Stimulated activated CD8-positive, alpha-beta memory T cell treated with anti-CD3 and anti-CD28 coated beads, Interleukin-2, amount 100 ng/mL, for 1 hour (primary cell): ENCODE measurements at places on chromosomes 2 and 18.

DNA sequence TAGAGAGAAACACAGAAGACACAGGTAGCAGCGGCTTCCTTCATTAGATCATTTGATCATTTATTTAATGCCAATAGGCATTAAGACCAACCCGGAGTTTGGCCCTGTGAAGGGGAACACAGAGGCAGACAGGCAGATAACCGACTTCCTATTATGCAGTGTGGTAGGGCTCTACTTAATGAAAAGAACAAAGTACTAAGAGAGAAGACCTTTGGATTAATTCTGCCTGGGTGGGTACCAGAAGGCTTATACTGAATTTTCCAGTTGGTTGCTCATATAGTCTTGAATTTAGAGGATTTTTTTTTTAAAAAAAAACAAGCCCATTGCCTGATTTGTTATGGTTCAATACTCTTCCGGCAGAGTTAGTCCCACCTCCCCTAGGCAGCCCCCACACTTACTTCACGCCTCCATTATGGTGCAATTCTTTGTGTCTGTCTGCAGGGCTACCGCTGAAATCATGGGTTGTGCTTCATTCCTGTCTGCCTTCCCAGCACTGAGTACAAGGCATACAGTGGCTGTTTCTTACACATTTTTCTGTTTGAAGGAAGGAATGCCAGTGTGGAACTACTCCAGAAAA lies 244.3 kb upstream of the APCDD1 start:
- DNase-seq, result no peak

GRCh38 chr2:1883476-1883875 lies 139.2 kb upstream of the PXDN start:
- no peak for DNase-seq

DNA sequence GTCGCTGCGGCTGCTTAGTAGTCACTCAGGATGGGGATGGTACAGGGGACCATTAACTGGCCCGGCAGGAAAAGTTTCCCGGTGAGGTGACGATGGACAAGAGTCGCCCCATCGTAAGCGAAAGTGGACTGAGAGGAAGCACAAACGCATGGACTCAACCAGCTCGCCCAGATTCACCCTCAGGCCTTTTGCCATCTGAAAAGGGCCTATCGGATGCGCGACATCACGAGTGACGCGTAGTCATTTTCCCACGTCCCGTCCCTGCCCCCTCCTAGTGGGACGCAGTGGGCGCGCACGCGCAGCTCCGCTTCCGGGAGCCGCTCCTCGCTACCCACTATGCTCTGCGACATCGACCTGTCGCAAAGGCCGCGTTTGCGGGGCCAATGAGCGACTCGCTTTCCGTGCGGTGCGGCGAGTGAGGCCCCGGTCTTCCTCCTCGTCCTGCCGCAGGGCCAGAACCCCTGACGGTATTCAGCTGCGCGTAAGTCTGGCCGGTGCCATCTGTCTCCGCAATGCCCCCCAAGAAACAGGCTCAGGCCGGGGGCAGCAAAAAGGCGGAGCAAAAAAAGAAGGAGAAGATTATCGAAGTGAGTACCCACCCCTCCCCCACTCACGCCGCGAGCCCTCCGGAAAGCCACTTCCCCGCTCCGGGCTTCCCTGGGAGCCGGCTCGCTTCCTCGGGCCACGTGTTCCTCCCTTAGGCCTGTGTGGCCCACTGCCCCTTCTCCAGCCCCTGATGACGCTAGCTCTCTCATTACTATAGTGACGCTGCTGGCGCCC lies at the start of gene ZC3H15:
Gene ZC3H15, plus strand, starts transcription at position 390 of the 780 bp plus-strand sequence. Its CDS starts 123 bp downstream, at position 513.
- peak; percentile 93 for DNase-seq

DNA sequence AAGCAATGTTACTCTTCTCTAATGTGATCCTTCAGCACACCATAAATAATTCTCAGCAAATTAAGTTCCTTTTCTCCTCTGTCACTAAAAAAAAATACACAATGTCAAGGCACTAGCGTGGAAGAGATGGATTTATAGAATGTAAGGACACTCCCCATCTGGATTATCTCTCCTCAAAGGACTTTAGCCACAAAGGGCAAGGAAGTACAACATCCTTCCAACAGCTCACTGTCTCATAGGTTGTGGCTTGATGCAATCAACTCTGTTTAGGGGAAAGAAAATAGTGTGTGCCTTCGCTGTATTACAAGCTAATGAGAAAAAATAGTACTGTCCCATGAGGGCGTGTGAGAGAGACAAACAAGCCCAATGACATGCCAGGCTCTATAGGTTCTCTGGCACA lies 129.1 kb upstream of the DNMT3A start:
- no peak for DNase-seq

DNA sequence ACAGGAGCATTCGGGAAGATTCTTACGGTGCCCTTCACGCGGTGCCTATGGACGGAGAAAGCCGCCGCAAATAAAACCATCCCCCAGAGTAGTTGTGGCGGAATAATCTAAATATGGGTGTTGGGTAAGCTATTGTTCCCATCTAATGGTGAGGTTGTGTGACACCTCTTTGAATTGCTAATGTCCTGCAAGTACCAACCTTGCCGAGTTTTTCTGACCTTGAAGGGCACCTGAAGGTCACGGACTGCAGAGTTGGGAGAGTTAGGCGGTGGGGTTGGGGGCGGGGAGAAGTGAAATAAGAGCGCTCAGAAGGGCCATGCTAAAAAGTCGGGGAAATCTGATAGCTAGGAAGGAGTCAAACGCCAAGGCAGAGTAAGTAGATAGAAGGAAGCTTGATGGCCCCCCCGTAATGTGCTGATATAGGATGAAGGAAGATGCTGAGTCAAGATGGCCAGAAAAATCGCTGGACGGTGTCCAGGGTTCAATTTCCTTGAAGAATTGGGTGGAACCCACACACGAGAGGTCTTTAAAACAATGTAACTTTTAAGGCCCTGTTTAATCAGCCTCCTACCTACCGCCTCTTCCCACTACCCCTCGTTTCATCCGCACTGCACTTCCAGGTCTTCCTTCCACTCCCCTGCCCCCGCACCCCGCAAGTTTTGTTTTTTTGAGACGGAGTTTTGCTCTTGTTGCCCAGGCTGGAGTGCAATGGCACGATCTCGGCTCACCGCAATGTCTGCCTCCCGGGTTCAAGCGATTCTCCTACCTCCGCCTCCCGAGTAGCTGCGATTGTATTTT lies 600 bp downstream of the KATNAL2 start:
- peak; percentile 2 for DNase-seq

DNA sequence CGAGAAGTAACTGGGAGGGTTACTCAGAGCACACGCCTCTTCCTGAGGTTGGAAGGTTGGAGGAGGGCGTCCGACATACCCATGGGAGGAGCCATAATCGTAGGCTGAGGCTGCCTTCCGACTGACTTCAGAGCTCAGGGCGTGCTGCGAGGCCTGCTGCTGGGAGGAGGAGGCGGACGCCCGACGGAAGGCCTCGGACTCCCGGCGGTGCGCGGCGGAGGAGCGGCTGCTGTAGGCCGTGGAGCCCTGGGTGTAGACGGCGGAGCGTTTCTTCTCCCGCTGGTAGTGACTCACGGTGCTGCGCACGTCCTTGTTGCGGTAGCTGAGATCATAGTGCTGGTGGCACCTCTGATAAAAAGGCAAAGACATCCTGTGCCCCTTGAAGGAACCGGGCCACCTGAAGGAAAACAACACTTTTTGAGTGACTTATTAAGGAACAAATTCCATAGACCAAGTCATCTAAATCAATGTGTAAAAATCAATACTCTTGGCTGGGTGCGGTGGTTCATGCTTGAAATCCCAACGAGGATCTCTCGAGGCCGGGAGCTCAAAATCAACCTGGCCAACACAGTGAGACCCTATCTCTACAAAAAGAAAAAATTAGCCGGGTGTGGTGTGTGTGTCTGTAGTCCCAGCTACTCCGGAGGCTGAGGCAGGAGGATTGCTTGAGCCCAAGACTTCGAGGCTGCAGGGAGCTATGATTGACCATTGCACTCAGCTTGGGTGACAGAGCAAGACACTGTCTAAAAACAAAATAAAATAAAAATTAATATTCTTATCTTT lies 4.7 kb downstream of the MYOM1 start:
- DNase-seq, result no peak

DNA sequence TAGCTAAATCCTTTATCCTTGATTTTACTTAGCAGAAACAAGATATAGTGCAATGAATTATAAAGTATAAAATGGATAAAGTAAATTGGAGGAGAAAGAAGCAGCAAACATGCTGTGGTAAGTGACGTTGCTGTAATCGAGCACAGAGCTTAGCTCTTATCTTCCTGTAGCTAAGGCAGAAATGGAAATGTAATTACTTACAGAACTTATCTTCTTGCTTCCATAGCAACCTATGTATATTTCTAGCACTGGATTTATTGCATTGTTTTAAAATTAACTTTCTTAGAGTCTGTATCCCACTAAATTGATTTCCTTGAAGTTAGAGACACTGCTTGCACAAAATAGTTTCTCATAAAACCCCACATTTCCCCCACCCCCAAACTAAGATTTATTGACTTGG lies 130.6 kb upstream of the MC4R start:
- DNase-seq, result no peak

- DNase-seq, result no peak
These were observed 318.8 kb downstream of the RND3 start for GRCh38 chr2:150168595-150169236.

DNA sequence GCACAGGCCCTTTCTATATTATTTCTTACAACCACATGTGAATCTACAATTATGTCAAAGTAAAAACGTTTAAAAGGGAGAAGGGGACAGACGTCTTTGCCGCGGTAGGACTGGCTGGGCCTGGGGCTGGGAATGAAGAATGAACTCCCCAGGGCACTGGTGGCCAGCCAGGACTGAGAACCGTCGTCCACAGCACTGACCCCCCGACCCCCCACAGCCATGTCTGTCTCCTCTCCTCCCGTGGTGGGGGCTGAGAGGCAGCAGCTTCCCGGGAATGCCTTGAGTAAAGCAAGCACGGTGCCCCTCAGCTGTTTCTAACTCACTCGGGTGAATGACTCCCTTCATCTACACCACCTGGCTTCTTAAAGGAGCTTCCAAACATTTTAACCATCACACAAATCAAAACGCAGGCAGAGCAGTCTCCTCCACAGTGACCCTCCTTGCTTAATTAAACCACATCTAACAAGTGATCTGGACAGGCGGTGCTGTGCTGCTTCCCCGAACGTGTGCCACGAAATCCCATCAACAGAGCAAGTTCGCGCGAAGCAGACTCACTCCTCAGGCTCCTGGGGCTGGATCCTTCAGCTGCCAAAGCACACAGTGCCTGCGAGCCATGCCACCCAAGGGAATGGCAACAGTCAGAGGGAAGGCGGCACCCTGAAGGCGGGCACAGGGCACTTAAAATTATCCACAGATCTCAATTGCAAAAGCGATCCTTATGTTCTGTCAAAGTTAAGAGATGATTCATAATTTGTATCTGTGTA lies 217.7 kb downstream of the EIPR1 start:
- DNase-seq, result no peak

GRCh38 chr18:13266218-13267100 lies 47.9 kb downstream of the LDLRAD4 start:
- no peak for DNase-seq

- DNase-seq, result no peak
These were observed 29.9 kb downstream of the TPGS2 start for GRCh38 chr18:36798738-36799473.

- DNase-seq, result peak; percentile 56
These were observed at the start of gene ZNF514 for GRCh38 chr2:95159690-95160449. Gene ZNF514 (minus strand): TSS chr2:95159848. CDS start chr2:95153253, 6,595 bp downstream.

DNA sequence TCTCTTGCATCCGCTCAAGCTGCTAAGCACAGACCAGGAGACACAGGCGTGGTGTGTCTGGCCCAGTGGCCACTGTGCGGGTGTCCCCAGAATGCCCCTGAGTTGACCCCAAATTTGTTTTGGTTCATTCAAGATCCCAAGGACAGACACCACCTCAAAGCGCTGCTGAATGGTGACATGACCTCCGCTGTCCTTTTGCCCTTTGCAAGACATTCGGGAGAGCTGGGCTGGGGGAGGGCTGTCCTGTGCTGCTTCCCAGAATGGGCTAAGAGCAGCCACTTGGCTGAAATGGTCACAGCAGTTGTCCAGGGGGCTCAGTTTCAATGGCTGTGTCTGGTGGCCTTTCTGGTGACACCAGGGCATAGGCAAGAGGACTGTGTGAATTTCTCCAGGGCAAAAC lies 84.1 kb downstream of the SMIM21 start:
- no peak for DNase-seq

- DNase-seq, result no peak
These were observed 202.1 kb upstream of the HS6ST1 start for GRCh38 chr2:128520791-128521190.

DNA sequence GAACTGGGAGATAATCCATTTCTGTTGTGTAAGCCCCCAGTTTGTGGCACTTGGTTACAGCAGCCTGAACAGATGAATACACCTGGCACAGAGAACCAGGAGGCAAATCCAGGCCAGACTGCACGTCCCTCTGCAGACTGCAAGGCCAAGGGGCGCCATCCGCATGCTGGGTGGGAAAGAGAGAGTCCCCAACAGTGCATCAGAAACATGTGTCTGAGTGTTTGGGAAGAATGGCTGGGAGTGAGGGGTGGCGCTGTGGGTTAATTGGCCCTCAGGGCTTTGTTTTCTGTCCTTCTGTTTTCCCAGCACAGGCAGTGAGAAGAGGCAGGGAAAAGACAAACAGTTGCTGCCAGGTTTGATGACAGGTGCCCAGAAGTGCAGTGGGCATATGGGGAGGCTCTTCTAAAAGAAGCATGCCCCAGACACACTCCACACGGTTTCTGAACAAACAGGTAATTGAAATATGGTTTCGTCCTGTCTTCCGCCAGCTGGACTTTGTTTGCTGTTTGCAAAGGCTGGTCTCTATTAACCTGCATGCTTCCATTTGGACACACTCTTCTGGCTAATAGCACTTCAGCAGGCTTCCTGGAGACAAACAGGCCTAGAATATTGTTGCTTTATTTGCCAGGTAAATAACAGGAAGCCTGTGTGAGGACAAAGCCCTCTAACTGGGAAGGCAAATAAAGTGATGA lies 43.4 kb upstream of the SEC11C start:
- no peak for DNase-seq

DNA sequence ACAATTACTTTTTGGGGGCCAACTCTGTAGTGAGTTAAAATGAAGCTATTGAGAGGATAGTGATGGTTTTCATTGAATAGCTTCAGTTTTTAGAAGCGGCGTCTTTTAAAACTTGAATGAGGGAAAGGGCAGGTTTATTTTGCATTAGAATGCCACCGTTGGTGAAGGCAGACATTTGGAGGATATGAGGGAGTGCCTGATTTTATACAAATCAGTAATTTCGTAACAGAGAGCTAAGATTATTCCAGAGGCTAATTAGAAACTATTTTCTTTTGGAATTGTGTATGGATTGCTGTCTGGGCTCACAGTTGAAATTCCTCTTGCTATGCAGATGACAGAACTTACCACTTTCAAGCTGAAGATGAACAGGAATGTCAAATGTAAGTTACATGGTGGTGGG lies 67.6 kb downstream of the ITGB1BP1 start:
- DNase-seq, result no peak

DNA sequence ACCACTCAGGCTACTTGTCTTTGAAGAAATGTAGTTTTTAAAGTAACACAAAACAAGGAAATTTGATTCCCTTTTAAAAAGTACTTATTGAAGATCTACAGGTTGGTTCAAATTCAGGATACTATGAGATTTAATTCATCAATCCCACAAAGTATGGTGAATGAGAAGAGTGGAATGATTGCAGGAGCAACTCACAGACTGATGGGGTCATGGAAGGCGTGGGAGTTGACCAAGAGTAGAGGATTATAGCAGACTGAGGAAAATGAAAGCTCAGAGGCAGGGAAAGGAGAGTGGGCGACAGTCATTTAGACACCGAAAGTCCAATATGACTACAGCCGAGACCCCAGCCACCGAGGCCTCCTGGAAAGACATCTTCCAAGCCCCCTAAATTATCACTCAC lies 12.5 kb upstream of the DAPL1 start:
- no peak for DNase-seq
